ENCODE measurements at places on chromosomes 5 and 9.

DNA sequence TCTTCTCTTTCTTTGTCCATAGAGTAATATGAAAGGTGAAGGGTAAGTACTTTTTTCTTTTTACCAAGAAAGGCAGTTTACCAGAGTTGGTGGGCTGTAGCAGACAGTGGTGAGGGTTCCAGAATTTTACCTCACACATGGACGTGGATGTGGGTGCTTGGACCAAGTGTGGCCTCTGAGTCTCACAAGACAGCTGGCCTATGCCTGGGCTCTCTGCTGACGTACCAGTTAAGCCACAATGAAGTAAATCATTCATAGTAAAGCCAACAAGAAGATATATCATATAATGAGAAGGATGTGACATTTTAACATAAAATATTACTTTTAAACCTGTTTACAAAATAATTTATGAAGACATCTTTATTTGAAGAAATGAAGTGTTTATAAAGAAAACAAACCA lies 106.0 kb downstream of the PRKACG start:
- no peak for DNase-seq

DNA sequence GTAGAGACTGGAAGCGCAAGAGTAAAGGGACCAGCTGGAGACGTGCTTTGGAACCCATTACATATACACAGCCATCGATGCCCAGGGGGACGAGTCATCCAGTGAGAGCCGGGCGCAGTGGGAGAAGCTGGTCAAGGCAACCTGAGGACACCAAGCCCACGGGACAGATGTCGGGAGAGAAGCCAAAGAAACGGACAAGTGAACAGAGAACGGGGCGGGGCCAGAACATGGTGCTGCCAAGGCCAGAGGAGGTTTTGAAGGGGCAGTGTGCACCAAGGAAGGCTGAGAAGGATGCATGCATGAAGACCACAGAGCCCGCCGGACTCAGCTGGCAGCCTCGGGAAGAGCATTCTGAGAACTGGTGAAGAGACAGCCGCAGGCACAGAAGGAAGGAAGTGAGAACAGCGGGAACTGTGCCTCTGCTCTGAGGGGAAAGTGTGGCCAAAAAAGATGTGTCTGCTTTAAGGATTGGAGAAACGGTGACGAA lies 20.3 kb downstream of the CAMSAP1 start:
- DNase-seq: no peak

DNA sequence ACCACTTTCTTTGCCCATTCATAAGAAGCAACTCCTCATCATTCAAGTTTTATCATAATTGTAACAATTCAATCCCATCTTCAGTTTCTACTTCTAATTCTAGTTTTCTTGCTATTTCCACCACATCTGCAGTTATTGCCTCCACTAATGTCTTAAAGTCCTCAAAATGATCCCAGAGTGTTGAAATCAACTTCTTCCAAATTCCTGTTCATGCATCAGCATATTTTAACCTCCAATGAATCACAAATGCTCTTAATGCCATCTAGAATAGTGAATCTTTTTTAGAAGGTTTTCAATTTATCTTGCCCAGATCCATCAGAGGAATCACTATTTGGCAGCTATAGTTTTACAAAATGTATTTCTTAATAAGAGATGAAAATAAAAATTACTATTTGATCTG lies 3.2 kb upstream of the SRP19 start:
- no peak for DNase-seq

- no peak for DNase-seq
Observed at GRCh38 chr9:125784286-125785049, 37.3 kb downstream of the PBX3 start.

- no peak for DNase-seq
Observed at GRCh38 chr5:7763621-7764072, 87.3 kb downstream of the CFAP90 start.

Data from MM.1S (cell line).